Kasumi-1 (cell line): ENCODE measurements at places on chromosomes 6 and 20.
A peak's percentile ranks its signal among the peaks of the same experiment; 100 is the strongest.

- no peak for DNase-seq
Measured at GRCh38 chr6:27297857-27298730, 14.0 kb downstream of the POM121L2 start.

DNA sequence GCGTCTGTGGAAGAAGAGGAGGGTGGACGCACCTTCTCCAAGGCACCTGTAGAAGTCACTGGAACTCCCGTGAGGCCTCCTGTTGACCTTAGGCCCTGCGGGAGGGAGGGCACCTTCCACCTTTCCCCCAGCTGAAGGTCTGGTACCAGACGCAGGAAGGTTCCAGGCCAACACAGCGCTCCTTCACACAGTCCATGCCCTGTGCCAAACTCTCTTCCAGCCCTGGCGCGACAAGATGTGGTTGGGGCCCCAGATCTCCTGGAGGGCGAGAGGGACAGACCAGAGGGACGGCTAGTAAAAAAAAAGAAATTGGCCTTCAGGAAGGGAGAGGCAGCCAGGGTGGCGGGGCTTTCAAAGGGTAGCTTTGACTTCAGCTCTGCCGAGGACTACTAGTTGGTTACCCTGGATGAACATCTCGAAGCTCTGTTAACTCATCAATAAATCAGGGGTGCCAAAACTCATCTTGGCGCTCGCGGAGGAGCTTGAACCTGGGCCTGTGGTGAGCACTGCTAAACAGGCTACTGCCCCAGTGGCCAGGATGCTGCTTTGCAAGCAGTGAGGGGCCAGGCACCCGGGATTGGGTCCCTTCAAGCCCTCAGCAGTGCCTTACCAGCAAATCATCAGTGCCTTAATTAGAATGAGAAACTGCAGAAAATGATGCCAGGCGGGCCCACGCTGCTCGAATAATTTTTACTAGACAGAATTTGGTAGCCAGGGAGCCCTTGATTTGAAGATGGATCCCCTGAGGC lies 14.9 kb downstream of the AARS2 start:
- no peak for DNase-seq

GRCh38 chr6:132919045-132919860 lies 104.9 kb downstream of the RPS12 start:
- no peak for DNase-seq

- no peak for DNase-seq
Measured at GRCh38 chr6:16976385-16977183, 125.3 kb upstream of the STMND1 start.

GRCh38 chr20:1184638-1185315 lies at the start of gene TMEM74B:
Gene TMEM74B, minus strand, starts transcription at chr20:1184981. Its CDS starts 1,180 bp downstream, at chr20:1183801.
- no peak for DNase-seq

DNA sequence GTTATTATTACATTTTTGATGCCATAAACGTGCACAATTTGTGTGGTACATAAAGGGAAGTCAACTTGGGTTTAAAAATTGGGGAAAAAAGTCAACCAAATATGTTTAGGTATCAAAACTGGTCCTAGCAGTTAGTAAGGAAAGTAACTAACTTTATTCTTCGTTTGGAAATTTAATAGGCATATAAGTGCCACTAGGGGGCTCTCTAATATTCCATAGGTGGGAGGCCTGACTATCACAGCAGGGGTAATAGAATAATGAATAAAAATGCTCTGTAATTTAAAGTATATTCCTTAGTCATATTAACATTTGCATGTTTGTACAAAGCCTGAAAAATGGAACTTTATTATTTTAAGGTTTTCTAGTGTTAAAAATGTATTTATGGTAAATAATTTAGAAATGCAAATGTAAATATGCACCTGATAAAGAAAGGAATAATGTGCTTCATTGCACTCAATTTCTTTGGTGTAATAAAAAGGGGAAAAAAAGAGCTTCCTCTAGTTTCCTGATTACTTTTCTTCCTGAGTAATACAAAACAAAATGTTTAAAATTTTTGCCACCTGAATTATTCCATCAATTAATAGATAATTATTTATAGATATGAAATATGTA lies 125.7 kb upstream of the HDAC2 start:
- peak; percentile 48 for DNase-seq

DNA sequence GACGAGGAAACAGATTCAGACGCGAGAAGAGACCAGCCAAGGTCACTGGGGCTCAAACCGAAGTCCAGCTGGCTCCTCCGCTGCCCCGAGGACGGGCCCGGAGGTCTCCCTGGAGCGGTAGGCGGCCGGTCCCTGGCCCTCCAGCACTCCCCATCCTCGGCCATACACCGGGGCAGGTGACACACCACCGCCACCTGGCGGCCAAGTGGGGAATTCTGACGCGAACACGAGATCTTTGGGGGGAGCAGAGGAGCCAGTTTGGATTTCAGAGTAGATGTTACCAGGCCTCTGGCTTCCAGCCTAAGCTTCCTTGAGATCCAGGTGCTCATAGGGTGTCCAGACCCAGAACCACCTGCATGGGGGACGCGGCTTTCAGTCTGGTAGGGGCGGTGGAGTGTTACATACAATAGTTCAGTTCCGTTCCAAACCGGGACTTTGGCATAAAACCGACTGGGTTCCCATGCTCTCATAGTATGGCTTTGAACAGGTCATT lies 16.1 kb downstream of the BPIFB1 start:
- peak; percentile 82 for DNase-seq

DNA sequence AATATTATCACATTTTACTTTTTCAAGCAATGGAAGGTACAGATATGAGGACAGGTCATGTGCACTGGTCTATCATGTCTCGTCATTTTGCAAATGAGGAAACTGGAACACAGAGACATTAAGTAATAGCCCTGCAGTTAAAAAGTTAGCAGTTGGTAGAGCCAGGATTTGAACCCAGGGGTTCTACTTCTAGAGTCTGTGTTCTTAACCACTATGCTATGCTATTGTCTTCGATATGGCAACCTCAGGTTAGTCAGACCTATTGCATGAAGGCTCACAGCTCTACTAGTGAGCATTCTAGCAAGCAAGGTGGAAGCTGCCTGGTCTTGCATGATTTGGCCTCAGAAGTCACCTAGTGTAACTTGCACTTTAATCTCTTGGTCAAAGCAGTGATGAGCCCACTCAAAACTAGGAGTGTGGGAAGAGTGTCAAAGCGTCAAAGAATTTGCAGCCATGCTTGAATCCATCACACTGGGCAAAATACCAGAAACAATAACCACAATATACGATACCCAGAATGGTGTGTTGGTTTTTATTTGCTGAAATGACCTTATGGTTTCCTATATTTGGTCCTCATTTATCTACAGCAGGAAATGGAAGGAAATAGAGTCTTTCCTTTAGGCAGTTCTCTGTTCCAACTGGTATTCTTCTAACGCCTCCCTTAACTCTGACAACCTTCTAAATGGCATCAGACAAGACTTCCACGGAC lies 20.4 kb upstream of the BMP2 start:
- DNase-seq, result no peak

DNA sequence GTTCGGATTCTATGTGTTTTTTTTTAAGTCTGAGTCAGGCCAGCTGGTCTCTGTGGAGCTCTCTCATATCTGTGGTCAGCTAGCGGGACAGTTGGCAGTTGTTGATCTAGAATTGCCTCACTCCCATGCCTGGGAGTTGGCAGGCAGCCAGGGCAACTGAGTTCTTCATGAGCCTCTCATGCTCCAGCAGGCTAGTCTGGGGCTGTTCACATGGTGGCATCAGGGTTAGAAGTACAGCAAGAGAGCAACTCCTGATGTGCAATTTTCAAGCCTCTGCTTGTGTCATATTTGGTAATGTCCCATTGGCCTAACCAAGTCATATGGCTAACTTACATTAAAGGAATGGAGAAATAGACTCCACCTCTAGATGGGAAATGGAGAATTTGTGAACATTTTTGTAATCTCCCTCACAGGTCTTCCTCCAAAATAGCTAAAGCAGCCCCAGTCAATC lies 6.7 kb upstream of the IFT52 start:
- peak; percentile 22 for DNase-seq

GRCh38 chr6:136790411-136791295 lies 1.6 kb downstream of the MAP3K5 start:
- DNase-seq, result no peak

- DNase-seq, result no peak
Measured at GRCh38 chr6:22664968-22665367, 95.6 kb downstream of the HDGFL1 start.
